ENCODE measurements at places on chromosomes 2 and 18.
A peak's percentile ranks its signal among the peaks of the same experiment; 100 is the strongest.

DNA sequence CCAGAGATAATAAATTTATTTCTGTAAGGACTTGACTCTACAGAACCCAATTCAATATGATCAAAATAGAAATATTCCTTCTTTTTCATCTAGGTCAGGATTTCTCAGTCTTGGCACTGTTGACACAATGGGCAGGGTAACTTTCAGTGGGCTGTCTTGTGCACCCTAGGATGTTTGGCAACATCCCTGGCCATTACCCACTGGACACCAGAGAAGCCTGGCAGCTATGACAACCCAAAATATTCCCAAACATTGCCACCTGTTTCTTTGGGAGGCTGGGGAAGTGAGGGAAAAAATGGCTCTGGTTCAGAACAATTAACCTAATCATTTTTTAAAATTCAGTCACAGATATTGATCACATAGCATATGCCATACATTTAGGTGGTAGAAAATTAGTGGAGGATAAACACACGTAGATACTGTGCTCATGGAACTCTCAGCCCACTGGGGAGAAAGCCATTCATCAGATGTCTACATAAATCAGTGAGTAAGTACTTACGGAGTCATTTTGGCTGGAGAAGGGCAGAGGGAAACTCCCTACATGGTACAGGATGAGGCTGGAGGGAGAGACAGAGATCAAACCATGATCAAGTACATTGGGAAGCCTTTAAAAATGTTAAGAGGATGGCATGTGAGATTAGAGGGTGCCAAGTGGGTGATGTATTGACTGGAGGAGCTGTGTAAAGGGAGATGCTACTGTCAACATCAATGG, 718 bp upstream of the TNP1 start:
- DNase-seq, result no peak

GRCh38 chr2:113711851-113712250, 44.6 kb downstream of the SLC35F5 start:
- no peak for DNase-seq

DNA sequence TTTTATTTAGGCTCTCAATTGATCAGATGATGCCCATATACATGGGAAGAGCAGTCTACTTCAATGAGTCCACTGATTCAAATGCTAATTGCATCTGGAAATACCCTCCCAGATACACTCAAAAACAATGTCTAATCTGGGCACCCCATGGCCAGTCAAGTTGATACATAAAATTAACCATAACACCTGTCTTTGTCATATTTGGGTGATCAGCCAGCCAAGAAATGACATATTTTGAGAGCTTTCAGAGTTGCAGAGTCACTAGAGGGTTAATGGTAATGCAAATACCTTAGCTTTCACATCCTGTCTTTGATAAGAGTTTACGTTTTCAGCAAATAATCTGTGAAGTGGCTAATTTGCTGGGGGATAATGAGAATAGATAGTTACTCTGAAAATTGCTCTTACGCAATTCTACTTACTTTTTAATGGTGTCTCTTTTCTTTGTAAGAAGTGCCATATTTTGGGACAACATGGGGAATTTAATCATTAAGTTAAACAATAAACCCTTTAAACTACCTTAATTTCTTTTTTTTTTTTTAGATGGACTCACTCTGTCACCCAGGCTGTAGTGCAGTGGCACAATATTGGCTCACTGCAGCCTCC, 49.1 kb downstream of the CCDC195 start:
- DNase-seq, result no peak

- DNase-seq, result no peak
These were observed 78.1 kb downstream of the EMILIN2 start for GRCh38 chr18:2924920-2925319.

DNA sequence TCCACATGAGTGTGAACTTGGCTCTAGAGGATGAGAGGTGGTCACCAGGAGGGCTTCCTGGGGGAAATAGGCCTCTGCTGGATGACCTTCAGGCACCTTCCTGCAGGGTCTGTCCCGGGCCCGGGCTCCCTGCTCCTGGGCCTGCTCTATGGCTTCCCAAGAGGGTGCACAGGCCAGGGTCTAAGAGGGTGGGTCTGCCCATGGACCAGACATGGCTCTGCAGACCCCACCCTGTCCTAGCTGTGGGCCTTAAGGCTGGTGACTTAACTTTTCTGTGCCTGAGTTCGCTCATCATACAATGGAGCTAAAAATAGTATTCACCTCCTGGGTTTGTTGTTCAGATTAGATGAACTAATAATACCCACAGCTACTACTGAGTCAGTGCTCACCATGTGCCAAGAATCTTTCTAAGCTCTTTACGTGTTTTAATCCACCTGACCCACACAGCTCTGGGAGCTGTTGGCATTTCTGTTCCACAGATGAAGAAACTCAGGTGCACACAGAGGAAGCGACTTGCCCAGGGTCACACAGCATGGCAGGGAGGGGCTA, 14.4 kb downstream of the INHBB start:
- no peak for DNase-seq

- DNase-seq, result no peak
These were observed 41.1 kb upstream of the CCDC150 start for GRCh38 chr2:196598412-196598811.

GRCh38 chr2:152513681-152514080, 178.7 kb downstream of the FMNL2 start:
- no peak for DNase-seq

GRCh38 chr2:197248623-197249022, 62.0 kb downstream of the ANKRD44 start:
- DNase-seq, result no peak

DNA sequence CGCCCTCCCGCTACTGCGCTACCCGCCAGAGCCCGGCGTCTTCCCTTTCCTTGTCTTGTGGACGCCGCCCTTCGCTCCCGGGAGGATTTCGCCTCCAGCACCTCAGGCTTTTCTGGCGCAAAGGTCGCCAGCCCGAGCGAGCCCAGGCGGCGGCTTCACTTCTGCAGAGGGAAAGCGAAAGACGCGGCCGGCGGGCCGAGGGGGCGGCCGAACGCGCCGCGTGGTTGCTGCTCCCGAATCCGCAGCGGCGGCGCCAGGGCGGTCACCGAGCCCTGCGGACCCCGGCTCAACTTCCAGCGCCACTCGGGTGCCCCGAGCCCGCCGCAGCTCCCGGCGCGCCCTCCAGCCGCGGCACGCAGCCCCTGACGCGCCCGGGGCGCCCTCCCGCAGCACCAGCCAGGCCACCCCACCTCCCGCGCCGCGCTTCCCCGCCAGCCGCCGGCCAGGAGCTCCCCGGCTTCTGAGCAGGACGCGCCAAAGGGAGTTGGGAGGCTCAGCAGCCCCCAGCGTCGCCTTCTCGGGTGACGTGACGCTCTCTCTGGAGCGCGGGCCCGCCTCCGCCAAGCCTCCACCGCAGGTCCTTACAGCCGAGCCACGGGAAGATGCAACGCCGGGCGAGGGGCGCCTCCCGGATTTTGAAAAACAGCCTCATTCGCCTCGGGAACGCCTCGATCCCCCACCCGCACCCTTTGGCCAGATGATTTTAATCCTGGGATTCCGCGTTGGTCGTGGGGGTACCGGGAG, 84.9 kb upstream of the EPB41L3 start:
- DNase-seq, result no peak

DNA sequence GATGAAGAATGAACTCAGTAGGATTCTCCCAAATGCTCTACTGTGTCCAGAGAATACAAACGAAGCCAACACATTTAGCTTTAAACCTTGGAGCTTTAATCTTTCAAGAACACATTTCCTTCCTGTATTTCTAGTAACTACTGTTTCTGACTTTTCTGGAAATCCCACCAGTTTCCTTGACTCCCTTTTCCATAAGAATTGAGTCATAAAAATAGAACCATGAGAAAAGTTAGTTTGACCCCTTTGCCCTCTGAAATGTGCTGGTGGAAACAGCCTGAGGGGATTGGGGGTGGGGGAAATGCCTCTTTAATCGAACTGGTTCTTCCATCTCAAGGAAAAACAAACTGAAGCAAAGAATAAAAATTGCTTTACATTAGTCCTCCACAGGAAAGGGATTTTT, 123.9 kb downstream of the TMEM17 start:
- no peak for DNase-seq

- no peak for DNase-seq
These were observed 82.7 kb downstream of the MREG start for GRCh38 chr2:215930505-215931253.

- DNase-seq, result no peak
These were observed 157.1 kb downstream of the BCL2 start for GRCh38 chr18:63162271-63163014.

DNA sequence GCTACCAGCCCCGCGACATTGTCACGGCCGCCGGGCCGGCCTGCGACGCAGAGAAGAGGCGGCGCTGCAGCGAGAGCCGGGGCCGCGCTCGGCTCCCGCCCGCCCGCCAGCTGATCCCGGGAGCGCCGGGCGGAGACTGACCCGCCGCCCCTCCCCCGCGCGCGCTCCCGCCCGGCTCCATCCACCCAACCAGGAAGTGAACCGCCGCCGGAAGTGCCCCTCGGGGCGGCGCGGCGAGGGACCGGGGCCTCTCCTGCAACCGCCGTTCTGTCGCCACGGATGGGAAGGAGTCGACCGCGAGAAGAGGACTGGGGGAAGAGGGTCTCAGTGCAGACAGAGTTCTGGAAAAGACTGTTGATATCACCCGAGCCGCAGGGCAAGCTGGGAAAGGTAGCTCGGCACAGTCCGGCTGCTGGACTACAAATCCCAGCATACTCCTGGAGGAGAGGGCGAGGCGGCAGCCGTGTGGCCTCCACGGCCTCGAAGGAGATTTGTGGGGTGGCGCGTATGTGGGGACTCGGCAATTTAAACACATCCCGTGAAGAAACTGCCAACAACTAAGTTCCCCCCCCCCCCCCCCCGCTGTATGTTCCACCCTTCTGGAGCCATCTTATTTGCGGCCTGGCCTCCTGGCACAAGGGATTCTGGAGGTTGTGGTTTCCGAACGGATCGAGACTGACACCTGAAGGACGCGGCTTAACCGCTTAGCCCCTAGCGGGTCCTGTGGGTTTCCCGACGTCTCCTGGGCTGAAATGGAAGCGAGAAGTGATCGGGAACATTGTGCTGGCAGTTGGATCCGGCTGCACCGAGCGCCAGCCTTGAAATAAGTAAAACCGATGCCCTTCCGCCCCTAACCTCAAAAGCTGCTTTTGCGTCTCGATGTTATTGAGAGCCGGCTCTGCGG, at the start of gene AAK1:
TSS of gene AAK1 (minus strand) at position 138 of the 904 bp plus-strand sequence. CDS start 699 bp downstream, outside the sequence.
- DNase-seq, result peak; percentile 58

DNA sequence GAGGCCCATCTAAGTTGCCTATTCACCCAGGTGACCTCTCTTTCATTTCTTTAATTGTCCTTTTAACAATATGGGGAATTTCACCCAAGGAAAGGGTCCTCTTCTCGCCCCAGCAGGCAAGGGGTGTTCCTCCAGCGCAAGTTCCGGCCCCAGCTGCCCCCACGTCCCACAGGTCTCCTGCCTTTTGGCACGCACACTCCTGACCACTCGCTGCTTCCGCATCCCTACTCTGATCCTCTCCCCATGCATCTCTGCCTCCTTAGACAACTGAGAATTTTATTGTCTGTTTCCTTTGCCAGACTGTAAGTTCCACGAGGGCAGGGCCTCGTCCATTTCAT, 684 bp upstream of the ARPC2 start:
- no peak for DNase-seq

DNA sequence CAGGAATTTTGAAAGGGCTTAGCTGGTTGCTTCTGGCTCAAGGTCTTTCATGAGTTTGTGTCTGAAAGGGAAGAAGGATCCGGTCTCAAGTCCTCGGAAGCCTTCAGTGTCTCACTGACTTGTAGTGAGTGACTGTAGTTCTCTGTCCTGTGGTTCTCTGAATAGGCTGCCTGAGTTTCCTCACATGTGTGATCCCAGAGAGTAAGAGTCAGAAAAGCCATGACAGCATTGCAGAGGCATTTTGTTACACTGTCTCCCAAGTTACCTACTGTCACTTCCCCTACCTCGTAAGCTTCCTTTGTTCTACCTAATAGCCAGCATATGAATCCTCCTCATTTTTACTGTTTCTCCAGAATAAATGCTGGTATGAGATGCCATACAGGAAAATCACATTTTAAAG, 709.1 kb upstream of the CHAC2 start:
- no peak for DNase-seq

DNA sequence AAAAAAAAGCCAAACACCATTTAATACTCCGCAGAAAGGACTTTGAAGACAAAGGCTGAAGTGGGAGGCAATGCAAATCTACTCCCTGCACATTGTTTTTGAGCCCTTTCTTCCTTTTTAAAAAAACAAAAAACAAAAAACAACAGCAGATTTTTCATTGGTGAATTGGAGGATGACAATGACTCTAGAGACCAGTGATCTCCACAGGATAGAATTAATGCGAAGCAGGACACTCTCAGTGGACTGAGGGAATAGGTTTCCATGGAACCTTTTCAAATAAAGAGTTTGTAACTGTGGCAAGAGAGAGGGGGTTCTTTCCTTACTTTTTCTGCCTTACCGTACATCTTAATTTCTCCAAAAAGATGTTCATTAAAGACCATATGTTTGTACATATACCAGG, 371.0 kb downstream of the MEIS1 start:
- no peak for DNase-seq

GRCh38 chr2:240462073-240462706, 26.7 kb downstream of the GPC1 start:
- no peak for DNase-seq

DNA sequence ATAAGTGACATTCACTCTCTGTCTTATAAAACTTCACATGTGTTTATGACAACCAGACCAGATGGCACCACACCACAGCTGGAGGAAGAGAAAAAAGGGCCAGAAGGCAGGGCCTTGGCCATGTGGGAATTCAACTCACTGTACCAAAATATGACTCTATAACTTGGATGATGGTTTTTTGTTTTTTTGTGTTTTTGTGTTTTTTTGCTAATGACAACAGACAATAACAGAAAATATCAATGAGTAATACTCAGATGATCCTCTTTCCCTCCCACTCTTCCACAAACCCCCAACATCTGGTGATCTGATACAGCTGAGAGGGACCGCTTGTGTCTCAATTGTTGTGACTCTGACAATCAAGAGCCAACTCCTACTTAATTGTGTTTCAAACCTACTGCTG, 12.4 kb downstream of the NMI start:
- no peak for DNase-seq

DNA sequence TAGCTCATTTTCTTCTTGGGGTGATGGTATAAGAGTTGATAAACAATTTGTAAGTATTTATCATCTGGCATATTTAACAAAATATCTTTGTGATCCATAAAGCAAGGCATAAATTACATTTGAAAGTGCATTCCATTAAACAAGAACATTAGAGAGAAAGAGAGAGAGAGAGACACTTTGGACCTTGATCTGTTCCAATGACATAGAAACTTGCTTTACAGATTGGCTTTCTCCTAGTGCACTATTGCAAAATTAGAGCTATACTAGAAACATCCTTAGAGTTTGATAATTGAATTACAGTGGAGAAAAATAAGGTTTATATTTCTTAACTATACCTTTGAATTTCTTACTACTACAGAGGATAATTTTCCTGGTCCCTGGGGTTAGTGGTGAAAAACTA, 5.7 kb upstream of the ACADL start:
- no peak for DNase-seq

GRCh38 chr18:11271954-11272353, 122.6 kb upstream of the PIEZO2 start:
- no peak for DNase-seq

All from GM04503 (cell line).